ENCODE measurements at places on chromosomes 12 and 14.

DNA sequence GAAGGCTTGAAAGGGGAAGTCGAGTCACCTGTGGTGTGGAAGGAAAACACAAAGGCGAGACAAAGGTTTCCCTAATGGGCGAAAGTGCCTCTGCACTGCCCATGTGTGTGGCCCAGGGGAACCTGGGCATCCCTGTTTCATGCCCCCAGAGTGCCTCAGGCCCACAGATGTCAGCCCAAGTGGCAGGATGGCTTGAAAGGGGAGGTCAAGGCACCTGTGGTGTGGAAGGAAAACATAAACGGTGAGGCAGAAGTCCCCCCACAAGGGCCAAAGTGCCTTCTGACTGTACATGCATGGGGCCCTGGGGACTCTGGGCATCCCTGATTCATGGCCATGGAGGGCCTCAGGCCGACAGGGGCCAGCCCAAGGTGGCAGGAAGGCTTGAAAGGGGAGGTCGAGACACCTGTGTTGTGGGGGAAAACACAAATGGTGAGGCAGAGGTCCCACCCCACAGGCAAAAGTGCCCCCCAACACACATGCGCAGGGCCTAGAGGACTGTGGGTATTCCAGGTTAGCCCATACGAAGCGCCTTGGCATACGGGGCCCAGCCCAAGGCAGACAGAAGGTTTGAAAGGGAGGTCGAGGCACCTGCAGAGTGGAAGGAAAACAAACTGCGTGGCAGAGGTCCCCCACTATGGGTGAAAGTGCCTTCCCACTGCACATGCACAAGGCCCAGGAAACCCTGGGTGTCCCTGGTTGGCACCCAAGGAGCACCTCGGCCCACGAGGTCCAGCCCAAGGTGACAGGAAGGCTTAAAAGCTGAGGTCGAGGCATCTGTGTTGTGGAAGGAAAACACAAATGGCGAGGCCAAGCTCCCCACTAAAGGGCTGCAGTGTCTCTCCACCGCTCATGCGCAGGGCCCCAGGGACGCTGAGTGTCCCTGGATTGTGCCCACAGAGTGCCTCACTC is 382.3 kb downstream of the ALG10 start:
- no peak for DNase-seq

- no peak for DNase-seq
These were observed 113.8 kb upstream of the CCDC175 start for GRCh38 chr14:59690426-59690825.

DNA sequence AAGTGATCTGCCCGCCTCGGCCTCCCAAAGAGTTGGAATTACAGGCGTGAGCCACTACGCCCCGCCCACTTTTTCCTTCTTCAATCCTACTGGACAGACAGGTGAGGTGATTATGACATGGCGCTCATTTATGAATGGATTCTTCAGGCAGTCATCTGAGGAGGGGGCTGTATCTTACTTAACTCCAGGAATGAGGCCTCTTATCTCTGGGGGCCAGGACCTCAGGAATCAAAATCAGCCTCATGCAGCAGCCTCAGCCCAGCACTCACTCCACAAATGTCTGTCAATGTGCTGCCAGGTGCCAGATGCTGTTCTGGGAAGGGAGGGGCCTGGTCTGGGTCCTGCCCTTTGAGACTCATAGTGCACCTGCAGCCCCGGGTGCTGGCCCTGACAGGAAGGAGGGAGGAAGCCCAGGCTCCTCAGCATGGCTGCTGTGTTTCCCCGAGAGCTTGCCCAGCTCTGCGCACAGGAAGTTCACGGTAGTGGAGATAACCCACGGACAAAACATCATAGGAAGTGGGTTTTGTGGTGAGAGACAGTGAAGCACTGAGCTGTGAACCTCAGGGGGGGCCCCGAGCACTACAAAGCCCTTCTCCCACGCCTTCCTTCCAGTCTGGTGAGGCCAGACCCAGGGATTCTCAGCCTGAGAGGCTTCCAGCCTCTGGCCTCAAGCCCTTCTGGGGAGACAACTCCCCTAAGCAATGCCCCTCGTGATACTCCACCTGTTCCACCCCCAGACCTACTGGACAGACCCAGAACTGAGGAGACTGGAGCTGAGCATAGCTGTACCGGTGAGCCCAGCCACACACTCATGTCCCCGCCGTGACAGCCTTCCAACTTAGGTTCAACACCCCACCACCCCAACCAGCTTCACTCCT is 22.3 kb downstream of the GALNT6 start:
- no peak for DNase-seq

DNA sequence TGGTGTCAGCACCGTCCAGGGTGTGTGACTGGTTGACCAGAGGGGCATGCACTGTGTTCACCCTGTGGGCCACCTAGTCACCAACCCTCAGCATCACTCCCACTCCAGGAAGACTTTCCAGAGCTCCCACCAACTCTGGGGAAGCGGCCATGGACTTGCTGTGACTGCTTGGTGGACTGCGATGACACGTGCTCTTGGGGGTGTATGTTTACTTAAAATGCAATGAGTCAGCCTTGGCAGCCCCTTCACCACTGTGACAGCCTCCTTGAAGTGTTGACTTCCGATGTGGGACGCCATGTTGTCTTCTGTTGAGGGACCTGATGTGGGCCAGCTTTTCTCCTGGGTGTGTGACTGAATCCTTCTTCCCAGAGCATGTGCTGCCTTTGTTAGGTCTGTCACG is 151.1 kb upstream of the RTL1 start:
- DNase-seq, result no peak

DNA sequence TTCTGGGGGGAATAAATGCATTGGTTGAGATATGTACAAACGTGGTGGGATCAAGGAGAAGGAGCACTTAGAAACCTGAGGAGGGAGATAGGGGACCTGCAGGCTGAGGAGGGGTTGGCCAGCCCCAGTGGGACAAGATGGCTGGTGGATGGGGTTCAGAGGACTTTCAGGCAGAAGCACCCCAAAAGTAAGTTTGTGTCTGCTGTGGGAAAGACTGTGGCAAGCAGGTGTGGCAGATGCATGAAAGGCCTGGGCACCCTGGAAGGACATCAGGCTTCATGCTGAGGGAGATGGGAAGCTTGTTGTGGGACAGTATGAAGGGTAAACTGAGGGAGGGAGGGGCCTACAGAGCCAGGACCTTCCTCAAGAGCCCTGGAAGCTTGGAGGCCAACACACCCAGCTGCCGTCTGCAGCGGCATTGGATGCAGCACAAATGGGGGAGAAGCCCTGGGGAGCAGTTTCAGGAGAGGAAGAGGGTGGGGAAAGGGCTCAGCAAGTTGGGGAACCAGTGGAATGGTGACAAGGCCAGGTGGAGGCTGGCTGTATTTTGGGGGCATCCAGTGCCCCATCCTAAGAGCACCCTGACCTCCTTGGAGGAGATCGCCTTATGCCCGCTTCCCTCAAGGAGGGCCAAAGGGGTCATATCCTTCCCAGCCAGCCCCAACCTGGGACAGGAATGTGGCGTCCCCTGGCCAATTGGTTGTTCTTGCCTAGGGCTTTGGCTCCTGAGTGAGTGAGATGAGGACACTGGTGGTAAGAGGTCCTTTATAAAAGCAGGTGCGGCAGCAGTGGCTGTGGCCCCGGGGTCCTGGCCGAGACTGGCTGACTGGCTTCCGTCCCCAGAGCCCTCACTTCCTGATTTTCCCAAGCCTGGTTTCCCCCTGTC is 20.7 kb downstream of the NFKBIA start:
- no peak for DNase-seq

- no peak for DNase-seq
These were observed 1.4 kb downstream of the SERPINA9 start for GRCh38 chr14:94474581-94475031.

- no peak for DNase-seq
These were observed 127.9 kb downstream of the EFCAB11 start for GRCh38 chr14:89826596-89826995.

GRCh38 chr14:74085047-74085637 is 386 bp downstream of the LIN52 start:
- DNase-seq, result no peak

DNA sequence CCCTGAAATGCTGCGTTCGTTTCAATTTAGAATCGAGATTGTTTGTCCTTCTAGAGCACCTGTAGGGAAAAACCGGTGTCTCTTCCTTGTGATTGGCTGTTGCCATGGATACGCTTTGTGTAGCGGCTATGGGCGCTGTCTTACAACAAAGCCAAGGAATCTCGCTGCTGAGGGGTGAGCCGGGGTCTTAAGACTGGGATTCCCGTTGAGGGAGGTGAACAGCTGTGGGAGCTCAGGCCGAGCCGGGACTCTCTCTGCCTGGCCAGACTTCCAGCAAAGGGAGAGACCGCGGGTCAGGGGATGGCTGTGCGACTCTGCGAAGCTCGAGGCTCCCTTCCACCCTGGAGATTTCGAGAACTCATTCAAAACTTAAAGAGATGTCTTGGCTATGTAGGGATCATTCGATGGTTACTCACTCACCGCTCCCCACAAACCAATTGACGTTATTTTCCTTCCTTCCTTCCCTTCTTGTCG is at the start of the genes LRRIQ1 and TSPAN19:
LRRIQ1 (plus strand) TSS at position 118 of the 474 bp plus-strand sequence. CDS start 1,826 bp downstream, outside the sequence.
TSPAN19 (minus strand) TSS at position 44 of the 474 bp plus-strand sequence. CDS start 6,331 bp downstream, outside the sequence.
- DNase-seq, result peak; percentile 91

GRCh38 chr12:101573743-101574142 is 21.0 kb upstream of the MYBPC1 start:
- DNase-seq, result no peak

GRCh38 chr14:23365036-23365731 is at the start of gene EFS:
Gene EFS (minus strand): TSS chr14:23365172. CDS start chr14:23365025, 147 bp downstream.
- DNase-seq, result no peak

DNA sequence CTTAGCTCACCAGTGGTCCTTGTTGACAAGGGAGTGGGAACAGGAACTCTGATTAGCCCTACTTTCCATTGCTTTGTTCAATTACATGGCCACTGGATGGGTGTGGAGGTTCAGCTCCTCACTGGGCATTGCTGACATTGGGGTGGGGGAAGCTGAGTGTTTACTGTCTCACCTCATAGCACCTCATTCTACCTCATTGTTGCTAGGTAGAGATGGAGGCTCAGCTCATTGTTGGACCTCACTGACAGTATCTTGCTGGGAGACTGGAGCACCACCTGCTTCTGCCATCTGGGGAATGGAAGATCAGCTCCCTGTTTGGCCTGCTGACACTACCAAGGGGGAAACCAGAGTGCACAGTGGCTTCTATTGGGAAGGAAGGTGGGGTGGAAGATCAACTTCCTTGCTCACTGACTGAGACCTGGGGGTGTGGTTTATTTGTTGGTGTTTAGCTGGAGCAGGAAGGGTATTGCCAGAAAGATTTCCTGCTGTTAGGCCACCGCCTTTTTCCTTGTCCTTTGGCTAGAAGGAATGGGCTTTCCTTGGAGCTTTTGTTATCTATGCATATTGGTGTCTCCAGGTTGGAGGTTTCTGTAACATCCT is 1.3 kb upstream of the OR4E2 start:
- peak; percentile 26 for DNase-seq

DNA sequence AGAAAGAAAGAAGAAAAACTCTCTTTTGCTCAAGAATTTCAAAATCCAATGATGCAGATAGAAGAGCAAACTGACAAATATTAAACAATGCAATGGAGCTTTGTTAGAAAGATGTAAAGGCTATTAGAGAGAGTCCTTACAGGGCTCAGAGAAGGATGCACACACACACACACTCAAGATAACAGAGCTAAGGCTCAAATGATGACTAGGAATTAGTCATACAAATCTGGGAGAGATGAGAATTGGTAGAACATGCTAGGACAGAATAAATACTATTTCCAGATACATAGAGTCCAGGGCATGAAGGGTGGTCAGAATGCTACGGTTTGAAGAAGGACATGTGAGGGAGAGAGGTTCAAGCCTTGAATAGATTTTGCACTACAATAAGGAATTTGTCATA is 650.1 kb upstream of the MDGA2 start:
- DNase-seq, result no peak

DNA sequence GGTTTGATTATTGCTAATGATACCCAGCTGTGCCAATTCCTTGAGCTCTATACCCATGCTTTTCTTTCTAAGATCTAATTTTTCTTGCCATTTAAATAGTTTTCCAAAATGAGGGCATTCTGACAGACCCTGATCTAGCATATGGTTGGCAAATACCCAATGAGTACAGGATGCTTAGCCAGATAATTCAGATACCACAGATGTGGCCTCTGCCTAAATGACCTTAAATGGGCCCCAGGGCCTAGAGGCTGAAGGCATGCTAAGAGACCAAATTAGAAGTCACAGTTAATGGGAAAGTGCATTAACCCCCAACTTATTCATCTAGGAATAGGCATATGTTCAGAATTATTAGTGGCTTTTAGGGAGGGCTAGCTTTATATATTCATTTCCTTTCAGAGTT is 122.3 kb upstream of the CNOT2 start:
- DNase-seq, result peak; percentile 16

DNA sequence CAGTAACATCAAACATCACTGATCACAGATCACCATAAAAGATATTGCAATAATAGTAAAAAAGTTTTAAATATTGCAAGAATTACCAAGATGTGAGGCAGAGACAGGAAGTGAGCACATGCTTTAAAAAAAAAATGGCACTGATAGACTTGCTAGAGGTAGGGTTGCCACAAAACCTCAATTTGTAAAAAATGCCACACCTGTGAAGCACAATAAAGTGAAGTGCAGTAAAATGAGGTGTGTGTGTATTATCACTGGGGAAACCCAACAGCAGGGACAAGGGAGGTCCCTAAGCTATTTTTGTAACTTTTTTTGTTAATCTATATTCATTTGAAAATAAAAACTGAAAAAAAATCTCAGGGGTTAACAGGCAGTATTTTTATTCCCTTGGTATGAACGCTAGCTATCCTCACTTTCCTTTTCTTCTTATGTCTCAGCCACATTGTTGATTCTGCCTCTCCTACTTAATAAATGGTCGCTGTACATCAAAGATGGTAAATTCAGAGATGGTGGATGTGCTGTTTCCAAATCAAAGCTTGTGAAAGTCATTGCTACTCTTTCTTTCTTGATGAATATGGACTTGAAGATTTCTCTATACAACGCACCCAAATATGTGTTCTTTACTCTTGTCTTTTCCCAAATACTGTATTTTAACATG is 14.0 kb upstream of the KLRD1 start:
- DNase-seq, result no peak

- no peak for DNase-seq
These were observed 48.4 kb downstream of the SMIM41 start for GRCh38 chr12:52127683-52128450.

DNA sequence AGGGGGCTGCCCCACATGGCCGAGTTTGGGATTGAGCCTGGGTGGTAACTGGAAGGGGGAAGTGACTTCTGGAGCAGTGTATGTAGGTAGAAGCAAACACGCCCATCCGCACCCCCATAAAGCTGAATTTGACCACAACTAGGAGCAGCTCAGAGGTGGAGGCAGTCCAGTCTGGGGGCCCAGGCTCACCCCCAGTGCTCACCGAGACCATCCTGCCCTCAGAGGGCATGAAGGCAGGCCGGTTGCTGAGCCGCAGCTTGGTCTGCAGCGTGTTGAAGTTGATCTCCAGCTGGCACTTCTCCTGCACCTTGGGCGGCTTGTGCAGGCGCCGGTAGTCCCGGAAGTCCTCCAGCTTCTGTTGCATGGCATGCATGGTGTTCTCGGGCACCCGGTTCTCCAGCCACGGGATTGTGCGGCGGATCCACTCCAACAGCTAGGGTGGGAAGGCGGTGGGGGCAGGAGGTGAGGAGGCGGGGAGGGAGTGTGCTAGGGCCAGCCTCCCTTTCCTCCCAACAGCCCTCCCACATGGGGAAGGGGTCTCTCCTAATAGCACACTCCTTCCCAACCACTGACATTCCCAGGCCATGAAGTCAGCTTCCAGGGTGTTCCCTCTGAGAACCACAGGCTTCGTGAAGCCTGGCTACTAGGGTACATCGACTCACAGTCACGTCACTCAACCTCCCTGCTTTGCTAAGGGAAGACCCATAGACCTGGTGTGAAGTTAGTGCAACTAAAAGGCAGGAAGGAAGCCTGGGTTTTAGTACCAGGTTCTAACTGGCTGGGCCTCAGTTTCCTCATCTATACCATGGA is 87.0 kb downstream of the ACTN1 start:
- DNase-seq, result no peak

All from G401 (cell line).